ENCODE measurements at places on chromosomes 2 and 18. TPM values are rescaled to one million over a fixed set of nuclear protein-coding genes. Genes with fewer than 3 reads are reported as not detected.

GRCh38 chr18:61308004-61308403, 25.2 kb upstream of the CDH20 start:
- no peak for DNase-seq

DNA sequence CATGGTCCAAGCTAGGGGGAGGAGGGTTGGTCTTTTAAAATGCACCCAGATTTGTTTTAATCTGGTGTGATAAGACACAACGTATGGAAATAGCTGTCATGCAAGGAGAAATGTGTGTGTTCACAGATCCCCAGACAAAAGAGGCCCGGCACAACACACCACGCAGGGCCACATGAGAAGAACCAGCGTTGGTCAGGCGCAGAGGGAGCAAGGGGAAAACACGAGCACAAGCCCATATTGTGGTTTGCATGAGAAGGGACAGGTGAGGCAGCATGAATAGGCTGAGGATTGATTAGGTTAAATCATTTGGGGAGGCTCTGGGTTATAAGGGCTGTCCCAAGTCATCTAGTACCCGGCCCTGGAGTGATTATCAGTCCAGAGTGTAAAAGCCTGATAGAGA, 272.5 kb upstream of the NCKAP5 start:
- DNase-seq, result no peak

- peak; percentile 38 for DNase-seq
Measured at GRCh38 chr2:84946204-84947009, 24.6 kb upstream of the KCMF1 start.

DNA sequence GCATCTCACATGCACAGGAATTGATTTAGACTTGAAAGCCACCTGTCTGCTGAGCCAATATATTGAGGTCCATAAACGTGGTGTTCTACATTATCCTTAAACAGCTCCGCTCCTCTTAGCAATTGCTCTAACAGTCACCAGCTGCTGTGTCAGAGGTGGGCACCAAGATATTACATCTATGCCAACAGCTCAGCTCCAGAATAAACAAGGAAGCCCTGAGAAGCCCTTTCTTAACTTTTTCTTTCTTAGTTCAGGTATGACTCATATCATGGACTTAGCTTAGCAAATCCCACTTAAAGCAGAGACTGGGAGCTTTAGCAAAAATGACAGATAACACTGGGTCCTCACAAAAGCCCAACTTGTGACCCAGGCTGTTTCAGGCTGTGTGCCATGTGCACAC, 436.6 kb downstream of the IRS1 start:
- DNase-seq, result no peak

- no peak for DNase-seq
Measured at GRCh38 chr18:37351110-37351509, 214.5 kb downstream of the CELF4 start.

- no peak for DNase-seq
Measured at GRCh38 chr2:46561731-46562450, 82.5 kb downstream of the TMEM247 start.

DNA sequence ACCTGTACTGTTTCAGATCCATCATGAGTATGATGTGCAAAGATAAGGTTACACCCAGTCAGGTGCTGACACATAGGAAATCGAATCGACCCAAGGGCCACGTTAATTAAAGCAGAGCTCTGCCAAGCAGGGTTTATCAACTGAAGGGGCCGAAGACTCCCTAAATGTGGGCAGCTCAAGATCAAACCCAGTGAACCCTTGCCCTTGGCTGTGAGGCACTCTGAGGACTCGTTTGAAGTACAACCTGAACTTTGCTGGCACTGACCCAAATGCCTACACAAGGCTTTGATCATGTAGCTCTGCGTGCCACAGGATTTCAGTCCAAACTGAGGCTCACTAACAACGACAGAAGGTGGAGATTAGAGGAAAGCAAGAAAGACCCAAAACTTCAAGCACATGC, 352.1 kb downstream of the MTX2 start:
- DNase-seq, result no peak

DNA sequence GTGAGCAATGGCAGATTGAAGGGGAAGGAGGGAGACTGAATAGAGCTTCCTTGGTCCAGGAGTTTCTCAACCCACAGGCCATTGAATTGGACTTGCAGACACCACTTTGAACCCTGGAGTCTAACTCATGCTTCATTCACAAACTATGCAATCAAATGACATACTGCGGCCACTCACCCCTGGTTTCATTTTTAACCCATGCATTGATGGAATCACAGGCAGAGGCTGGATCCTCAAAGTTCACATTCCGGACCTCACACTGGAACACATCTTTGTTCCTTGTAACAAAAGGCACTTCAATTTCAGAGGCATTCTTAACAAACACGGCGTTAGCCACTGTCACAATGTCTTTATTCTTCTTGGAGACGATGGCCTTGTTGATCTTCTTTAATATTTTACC, 40.7 kb downstream of the MRPL44 start:
- no peak for DNase-seq

- no peak for DNase-seq
Measured at GRCh38 chr2:29201979-29202378, 86.8 kb downstream of the CLIP4 start.

GRCh38 chr2:148888003-148888501, 13.0 kb downstream of the KIF5C start:
- no peak for DNase-seq

DNA sequence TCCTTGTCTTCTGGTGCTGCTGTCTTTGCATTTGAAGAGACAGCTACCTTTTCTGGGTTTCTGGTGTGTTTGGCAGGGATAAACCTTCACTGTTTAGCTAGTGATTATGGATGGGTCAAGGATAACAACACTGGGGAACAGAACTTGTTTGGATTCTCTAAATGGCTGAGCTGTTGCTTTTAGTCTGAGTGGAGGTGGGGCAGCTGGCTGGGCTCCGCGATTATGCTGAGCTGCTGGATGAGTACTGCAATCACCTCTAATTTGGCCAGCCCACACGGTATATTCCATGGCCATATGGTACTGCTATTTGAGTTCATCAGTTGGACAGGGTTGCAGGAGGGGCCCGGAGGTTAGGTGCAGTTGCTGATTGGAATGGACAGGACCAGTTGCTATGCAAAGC, 361.6 kb upstream of the TFPI start:
- DNase-seq, result no peak

DNA sequence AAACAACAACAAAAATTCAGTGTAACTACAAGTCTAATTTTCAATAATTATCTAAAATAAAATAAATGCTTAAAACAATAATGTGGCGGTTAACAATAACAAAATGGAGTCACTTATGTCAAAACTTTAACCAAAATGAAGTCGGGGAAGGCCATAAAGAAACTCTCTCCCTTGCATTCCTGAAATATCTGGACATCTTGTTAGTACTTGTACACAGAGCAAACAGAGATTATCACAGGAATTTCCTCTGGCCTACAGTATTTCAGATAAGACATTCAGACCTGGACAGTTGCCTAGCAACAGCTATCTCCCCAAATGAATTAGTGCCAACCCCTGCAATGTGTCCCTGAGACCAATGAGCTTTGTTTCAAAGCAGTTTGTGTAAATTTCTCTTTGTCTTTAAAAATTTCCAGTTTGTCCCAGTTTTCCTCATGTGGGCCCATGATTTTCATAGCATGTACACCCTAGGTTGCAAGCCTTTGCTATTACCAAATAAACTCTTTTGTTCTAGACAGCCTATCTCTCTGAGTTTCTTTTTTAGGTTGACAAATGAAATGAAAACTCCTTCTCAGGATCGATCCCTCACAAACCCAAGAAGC, 68.6 kb downstream of the EXOC6B start:
- DNase-seq, result no peak

GRCh38 chr2:28583899-28584553, 88.2 kb downstream of the PLB1 start:
- DNase-seq, result no peak

Gene TMEM163
- 0.18 TPM for total RNA-seq

Gene EVA1A
- not detected for total RNA-seq

Gene CCDC141
- total RNA-seq, result 13.2 TPM

Gene SCN1A
- not detected for total RNA-seq

Gene FMNL2
- 0.96 TPM for total RNA-seq

Gene ALPP
- not detected for total RNA-seq

Gene C2orf66
- not detected for total RNA-seq
